ENCODE measurements at places on chromosomes 5 and 9.

GRCh38 chr5:81007637-81008027, 47.5 kb downstream of the RASGRF2 start:
- no peak for DNase-seq

DNA sequence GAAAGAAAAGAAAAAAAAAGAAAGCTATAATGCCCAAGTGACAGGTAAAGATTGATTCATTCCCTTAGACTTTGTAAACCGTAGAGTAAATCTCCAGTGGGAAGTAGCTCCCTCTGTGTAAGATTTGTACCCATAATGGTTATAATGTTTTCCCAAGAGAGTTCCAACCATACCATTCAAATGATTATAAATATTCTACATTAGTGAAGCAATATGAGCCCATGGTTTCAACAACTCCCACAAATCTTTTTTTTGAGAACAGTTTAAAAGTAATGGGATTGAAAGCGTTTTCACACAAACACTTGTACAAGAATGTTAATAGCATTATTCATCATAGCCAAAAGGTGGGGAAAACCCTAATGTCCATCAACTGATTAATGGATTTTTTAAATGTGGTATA, 58.0 kb downstream of the GRAMD2B start:
- DNase-seq, result peak; percentile 82

DNA sequence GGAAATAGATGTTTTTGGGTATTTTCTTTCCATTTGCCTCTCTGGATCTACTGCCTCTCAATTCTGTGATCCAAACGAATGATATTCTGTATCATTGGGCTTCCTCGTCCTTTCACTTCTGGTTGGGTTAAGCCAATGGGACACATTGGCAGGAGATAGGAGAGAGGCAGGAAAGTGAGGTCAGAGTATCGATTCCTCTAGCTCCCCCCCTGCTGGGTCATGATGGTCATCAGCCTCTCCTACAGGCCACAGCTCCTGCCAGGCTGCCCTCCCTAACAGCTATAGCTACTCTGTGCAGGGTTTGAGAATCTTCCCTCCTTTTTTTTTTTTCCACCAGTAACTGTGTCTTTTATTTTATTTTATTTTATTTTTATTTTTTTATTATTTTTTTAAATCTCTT, 39.4 kb downstream of the APBA1 start:
- DNase-seq, result no peak

DNA sequence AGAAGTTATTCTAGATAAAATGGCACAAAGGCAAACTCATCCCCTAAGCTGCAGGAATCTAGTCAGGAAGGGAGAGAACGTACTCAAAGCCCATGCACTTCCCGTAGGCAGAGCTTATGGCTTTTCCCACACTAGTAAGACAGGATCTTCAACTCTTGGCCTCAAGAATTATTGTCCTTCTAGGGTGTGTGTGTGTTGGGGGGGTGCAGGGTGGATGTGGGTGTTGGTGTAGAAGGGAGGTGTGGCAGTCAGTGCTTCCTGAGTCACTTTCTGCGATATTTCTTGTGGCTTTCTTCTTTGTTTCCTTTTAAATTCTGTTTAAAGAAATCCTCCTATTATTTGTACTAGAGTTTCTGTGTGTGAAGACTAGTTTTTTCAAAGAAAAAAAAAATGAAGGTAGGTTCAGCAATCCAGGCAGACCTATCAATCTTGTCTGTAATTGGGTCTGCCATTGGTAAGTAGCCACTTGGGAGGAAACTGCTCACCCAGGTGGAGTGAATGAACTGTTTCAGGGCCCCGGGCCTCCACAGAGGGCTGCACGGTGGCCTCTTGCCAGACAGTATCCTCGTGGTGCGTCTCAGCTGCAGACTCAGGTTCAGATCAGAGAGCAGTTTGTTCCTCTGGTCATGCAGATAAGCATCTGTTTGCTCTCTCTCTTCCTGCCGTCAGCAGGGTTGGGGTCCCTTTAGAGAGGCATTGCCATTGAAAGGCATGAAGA, 131.9 kb downstream of the NPR3 start:
- no peak for DNase-seq

DNA sequence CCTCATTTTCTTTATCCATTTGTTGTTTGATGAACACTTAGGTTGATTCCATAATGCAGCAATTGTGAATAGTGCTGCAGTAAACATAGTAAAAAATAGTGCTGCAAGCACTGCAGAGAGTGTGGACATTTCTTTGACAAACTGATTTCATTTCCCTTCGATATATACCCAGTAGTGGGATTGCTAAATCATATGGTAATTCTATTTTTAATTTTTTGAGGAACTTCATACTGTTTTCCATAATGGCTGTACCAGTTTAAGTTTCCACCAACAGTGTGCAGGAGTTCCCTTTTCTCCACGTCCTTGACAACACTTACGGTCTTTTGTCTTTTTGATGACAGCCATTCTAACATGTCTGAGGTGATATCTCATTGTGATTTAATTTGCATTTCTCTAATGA, 138.2 kb upstream of the PLPPR1 start:
- DNase-seq, result no peak

DNA sequence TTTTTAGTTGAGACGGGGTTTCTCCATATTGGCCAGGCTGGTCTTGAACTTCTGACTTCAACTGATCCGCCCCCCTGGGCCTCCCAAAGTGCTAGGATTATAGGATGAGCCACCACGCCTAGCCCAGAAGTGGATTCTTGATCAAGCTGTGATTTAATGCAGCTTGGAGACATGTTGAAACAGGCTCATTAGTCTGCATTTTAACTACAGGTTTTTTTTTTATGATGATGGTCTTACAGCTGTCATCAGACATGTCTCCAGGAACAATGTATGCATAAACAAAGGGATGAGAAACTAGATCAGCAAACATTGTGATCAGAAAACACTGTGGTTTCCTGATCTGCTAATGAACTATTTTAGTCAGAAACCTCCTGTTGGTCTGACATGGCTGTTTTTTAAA, 30.0 kb upstream of the PLPP1 start:
- DNase-seq, result peak; percentile 13

- no peak for DNase-seq
These were observed 356.3 kb downstream of the CSNK1G3 start for GRCh38 chr5:123868267-123868666.

DNA sequence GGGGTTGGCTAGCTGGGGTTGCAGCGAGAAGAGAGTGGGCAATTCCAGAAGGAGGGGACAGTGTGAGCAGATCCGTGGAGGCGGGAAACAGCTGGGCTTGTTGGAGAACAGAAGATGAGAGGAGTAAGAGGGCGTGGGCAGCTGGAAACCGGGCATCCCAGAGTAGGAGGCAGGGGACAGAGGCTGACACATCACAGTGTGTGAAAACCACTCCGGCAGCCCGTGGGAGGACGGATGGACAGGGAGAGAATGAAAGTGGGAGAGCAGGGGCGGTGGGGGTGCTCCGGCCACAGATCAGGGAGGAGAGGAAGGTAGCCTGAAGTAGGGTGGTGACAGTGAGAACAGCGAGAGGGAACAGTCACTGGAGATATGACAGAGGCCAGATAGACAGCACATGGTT, 8.3 kb upstream of the PSMB7 start:
- no peak for DNase-seq

DNA sequence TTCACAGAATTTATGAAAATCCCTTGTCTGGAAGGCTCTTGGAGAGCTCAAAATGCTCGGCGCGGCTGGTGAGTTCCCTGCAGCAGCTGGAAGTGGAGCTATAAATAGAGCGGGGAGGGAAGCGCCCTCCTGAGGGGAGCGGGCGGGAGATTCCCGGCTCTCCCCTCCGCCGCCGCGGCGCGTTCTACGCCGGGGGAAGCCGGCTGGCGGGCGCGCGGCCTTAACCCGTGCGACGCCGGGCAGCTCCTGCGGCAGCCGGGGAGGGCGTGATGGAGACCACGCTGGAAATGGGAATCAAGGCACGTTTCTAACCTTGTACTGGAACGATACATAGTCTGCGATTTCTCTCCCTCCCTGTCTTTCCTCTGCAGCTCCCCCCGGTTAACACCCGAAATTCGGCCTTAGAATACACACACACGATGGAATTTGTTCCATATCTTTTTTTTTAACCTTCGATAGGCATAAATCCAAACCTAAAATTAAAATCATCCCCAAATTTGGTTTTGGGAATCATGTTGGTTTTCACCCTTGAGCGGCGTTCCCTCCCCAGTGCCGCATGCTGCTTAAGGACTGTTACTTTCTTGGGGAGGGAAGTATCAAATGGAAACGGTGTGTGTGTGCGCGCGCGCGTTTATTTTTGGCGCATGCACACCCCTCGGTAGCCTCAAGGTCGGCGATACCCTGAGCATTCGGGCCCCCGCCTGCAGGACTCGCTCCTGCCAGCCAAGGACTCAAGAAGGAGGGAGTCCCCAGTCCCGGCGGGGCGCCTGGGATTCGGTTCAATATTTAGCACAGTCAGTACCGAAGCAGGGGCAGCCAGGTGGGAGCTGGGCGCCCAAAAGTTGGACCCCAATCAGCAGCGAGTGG, 306.3 kb upstream of the KCNN2 start:
- DNase-seq, result peak; percentile 59

DNA sequence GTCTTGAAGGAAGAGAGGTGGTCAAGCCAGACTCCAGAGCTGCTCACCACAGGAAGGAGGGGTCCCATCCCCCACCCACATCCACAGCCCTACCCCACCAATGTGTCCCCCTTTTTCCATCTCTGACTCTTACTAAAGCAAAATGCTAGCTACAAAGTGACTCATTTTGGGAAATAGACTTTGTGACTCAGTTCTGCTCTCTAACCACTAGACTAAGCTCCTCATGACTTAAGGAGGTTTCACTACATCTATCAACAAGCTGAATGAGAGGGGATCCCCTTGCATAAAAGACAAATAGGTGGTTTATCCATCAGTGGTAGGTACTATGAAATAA, 35.1 kb upstream of the ADRB2 start:
- DNase-seq, result peak; percentile 46

DNA sequence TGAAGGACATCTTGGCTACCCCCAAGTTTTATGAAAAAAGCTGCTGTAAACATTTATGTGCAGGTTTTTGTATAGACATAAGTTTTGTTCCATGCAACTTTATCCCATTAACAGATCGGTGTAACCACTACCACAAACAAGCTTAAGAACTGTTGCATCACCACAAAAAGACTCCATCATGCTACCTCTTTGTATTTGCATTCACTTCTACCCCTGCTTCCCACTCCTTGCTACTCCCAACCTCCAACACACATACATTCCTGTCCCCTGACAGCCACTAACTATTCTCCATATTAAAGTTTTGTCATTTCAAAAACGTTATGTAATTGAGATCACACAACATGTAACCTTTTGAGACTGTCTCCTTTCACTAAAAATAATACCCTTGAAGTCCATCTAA, 57.8 kb upstream of the LHFPL2 start:
- DNase-seq, result no peak

DNA sequence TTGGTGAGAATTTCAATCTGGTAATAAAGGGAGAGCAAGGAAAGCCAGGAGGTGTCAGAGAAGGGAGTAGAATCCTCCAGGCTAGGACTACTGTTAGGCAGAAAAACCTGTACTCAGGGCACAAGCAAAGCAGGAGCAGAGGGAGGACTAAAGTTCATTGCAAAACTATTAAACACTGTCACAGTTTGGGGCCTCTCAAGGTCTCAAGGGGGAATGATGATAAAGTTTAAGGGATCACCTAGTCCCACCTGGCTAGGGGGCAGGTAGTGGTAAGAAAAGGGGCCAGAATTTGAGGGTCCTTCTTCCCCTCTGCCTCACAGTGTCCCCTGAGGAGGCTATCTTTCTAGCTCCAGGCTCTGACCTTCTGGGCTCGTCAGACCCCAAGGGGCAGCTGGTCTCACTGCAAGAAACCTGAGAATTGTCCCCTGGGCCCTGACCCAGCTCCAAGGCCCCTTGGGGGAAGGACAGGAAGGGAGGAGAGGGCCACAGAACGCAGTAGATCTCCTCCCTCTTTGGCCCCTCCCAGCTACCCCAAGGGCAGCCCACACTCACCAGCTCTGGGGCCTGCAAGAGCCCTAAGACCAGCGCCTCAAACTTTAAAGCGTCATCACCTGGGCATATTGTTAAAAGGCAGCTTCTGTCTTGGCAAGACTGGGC, 974 bp downstream of the CCDC69 start:
- DNase-seq, result no peak

DNA sequence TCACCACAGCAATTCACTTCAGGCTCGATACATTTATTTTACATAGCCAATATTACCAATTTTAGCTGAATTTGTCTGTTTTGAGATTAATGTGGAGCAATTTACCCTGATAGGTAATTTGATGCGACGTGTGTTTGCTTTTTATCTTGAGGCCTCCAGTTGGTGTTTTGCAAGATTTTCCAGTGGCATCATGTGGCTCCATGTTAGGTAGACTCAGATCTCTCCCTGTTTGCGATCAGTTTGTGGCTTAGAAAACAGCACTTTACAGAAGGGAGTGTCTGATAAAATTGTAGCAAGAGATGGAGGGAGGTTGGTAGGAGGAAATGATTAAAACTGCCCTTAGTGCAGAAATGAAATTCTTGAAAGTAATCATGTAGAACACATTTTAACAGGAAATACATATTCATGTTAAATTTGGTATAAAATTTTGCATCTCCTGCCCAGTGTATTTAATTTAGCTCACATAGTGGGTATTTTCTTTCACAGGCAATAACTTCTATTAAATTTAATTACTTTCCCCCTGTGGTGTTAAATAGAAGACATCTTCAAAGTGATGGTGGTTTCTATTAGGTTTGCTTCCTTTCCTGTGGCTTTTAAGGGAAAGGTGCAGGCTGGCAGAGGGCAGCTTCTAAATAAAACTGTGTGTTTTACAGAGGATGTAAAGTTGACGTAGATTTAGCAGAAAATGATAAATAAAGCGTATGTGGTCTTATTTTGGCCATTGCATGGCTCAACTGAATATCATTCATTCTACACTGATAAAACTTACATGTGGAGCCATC, 135.8 kb downstream of the KDM4C start:
- no peak for DNase-seq

GRCh38 chr5:6436715-6437331, 11.8 kb upstream of the UBE2QL1 start:
- DNase-seq, result peak; percentile 43

GRCh38 chr5:82347201-82347865, 69.2 kb upstream of the RPS23 start:
- peak; percentile 84 for DNase-seq

DNA sequence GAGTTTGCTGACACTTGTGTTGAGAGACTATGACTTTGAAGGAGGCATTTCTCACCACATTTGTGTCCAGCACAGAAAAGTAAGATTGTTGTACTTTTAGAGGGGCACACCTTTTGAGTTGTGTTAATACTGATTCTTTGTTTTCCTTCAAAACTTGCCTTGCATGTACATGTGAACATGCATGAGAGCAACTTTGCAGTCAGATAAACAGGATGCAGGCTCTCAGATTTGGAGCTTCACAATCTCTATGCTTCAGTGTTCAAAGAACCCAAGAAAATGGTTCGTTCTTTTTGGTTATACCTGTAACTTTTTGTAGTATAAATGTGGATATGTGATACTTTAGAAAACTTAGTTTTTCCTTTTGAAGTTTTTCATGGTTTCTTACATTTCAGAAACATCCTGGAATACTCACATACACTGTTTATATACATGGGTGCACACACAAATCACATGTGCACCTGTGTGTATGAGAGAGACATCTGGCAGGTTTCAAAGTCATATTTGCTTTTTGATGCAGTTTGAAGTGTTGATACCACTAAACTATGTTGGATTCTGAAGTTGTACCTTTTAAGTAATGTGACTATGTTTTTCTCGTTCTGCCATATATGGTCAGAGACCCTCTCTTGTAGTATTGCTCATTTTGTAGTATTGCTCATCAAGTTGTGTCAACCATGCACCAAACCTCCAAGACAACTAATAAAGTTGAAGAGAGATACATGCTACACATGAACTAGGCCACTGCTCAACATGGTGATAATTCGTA, 190.7 kb downstream of the CD180 start:
- no peak for DNase-seq
